ENCODE measurements at places on chromosomes 3 and 15.

DNA sequence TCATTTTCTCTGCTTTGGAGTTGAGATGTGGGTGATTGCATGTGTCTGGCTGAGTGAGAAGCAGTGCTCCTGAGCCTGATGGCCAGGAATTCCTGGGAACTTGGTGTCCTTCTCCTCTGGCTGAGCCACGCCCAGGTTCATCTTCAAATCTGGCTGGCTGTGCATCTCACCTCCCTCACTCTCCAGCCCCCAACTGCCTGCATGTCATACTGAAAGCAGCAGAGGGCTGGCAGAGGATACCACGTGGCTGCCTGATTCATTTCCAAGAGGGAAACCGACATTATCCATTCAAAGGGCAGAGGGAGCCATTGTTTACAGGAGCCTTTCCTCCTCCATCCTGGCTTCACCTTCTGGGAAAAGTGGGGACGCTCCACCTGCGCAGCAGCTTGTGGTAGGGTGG lies 57.4 kb downstream of the ABHD5 start:
- DNase-seq, result no peak

DNA sequence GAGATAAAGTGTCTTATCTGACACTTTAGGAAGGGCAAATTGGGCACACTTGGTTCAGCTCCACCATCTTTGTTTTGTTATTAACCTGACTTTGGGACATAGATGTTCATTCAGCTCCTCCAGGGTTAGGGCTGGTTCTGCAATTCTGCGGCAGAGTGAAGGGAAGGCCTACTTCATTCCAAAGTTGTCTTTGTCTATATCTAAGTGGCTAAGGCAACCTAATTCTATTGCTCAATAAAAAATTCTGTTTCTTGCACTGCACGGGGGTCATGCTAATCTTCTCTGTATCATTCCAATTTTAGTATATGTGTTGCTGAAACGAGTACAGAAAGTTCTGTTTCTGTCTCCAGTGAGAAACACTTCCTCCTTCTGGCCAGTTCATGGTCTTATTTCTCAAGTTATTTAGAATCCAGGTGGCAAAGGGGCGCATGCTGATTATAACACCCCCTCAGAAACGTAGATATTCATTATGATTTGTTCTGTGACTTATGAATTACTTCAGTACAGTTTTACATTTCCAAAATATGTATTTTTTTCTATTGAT lies 53.5 kb downstream of the PFN2 start:
- DNase-seq, result no peak

DNA sequence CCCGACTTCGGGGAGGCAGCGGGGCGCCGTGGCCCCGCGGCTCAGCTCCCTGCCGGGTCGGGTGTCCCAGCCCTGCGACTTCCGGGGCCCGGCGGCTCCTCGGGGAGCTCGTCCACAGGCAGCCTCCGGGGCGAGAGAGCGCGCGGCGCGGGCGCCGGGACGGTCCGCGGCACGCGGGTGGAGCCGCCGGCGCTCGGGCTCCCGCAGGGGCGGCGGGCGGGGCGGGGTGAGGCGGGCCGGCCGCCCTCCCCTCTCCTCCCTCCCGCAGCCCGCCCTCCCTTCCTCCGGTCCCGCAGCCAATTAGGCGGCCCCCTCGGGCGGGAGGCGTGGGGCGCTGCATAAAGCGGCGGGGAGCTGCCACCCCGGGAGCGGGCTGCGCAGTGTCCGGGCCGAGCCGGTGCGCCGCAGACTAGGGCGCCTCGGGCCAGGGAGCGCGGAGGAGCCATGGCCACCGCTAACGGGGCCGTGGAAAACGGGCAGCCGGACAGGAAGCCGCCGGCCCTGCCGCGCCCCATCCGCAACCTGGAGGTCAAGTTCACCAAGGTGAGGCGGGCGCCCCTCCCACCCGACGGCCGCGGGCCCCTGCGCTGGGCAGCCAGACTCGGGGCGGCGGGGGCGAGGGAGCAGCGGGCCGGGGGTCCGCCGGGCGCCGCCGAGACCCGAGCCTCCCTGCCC lies at the start of gene ALDH1A3:
ALDH1A3 (plus strand) TSS at position 368 of the 675 bp plus-strand sequence; CDS start at position 445, 77 bp downstream.
- DNase-seq, result no peak

- no peak for DNase-seq
Measured at GRCh38 chr3:113205481-113205880, 5.9 kb upstream of the BOC start.

DNA sequence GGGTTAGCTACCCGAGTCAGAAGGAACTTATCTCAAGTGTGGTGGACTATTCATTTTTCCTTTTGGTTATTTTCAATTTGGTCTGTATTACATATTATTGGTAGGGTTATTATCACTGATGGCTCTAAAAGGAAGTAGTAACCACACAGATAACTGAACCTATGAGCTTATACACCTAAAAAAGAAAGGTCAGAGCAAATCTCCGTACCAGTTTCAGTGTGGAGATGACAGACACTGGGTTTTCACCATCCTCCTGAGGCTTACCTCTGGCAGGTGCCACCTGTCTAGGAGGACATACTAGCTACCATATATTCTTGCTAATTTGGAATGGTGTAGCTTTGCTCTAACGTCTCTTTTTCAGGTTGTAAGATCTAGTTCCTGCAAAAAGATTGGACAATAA lies 10.2 kb downstream of the GAP43 start:
- no peak for DNase-seq

- DNase-seq, result no peak
Measured at GRCh38 chr3:121724130-121724529, 25.4 kb downstream of the GOLGB1 start.

GRCh38 chr3:46089237-46090011 lies 62.1 kb upstream of the XCR1 start:
- DNase-seq, result peak; percentile 88

DNA sequence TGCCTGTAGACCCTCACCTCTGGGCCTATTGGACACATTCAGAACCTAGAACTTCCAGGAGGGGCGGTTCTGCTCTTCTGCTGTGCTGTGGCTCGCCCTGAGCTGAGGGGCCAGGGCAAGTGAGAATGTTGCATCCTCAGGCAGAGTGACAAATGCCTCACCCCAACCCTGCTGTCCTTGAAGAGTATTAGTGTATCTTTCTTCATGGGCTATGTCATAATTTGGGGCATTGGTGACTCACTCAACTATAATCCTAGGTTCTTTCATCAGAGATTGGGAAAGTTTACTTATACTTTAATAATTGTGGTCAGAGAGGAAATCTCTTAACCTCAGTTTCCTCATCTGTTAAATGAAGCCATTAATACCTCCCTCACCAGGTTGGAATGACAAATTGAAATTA lies 143.8 kb downstream of the SV2B start:
- no peak for DNase-seq
